ENCODE measurements at places on chromosomes 3 and 15. TPM values are rescaled to one million over a fixed set of nuclear protein-coding genes. Genes with fewer than 3 reads are reported as not detected.

Gene PAK6
- total RNA-seq: not detected

Gene PLCH1
- total RNA-seq: under 0.01 TPM

Gene CASR
- not detected for total RNA-seq

Gene SLC22A14
- total RNA-seq: not detected

Gene MAGI1
- 6.4 TPM for total RNA-seq

Gene ARRDC4
- total RNA-seq: 22.7 TPM

Gene FOXL2
- total RNA-seq: 1.4 TPM

Gene CGNL1
- 0.39 TPM for total RNA-seq

Gene SPTSSB
- not detected for total RNA-seq

Gene ZIC1
- total RNA-seq: not detected

Gene STARD9
- 8.3 TPM for total RNA-seq

Measured in epithelial cell of alveolus of lung (primary cell).